ENCODE measurements at places on chromosomes 13 and 19. TPM values are rescaled to one million over a fixed set of nuclear protein-coding genes. Genes with fewer than 3 reads are reported as not detected.

DNA sequence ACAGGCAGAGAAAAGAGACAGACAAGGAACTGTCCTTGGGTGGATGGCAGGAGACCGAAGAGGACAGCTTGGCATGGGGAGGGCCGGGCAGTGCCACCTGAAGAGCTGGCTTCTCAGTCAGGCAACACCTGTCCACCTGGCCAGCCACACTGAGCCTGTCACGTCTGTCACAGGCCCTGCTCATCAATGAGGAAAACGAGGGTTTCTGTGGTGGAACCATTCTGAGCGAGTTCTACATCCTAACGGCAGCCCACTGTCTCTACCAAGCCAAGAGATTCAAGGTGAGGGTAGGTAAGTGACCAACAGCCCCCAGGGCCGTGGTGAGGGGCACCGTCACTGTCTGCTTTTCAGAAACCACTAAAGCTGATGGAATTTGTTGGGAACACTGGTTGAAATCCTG is 11.2 kb upstream of the PROZ start:
- DNase-seq = no peak

DNA sequence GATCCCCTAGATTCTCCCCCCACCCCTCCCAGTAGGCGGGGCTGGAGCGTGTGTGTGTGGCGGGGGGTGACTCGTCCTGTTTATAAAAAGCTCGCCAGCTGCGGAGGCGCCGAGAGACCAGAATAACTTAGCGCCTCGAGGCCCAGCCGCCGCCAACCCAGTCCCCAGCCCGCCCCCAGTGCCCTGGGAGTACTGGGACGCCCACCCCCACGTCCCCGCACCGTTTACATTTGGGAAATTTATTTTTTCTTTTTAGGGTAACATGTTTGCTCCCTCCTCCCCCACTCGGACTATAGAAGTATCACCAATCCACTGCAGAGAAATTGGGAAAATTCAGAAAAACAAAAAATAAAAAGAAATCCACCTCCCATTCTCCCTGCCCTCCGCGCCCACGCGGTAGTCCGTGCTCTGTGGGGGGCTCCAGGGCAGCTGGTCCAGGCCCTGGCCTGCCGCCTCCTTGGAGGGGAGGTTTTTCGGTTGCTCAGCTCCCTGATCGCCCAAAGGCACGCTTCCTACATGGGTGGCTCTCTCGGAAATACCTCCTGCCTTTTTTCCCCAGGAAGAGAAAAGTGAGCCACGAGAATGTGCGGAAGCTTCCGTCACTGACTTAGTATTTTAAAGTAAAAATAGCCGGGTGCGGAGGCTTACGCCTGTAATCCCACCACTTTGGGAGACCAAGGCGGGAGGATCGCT is 1.5 kb upstream of the RAB3A start:
- DNase-seq = peak; percentile 94

GRCh38 chr19:33203529-33203928 is 9.4 kb downstream of the LRP3 start:
- DNase-seq = no peak

GRCh38 chr19:33486407-33486806 is 35.2 kb downstream of the PEPD start:
- peak; percentile 49 for DNase-seq

DNA sequence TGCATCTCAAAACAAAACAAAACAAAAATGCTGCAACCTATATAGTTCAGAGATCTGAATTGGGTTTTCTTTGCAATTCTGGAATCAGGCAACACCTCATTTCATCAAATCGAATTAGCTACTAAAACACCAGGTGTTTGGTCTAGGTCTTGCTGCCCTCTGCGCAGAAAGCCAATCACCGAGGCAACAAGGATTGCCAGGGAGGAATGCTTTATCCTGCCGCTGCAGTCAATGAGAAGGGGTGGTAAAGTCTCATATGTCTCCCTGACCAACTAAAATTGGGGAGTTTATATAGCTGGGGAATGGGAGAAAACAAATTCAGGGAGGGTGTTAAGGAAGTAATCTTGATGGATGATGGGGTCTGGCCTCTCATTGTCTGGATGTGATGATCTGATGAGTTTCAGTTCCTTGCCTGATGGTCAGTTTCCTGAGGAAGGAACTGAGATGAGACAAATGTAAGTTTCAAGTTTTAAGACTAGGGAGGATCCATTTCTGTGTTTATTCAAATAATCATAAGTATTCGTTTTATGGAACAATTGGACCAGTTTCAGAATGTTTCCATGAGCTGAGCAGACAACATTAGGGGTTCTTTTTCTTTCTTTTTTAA is 5.0 kb upstream of the YJU2 start:
- no peak for DNase-seq

DNA sequence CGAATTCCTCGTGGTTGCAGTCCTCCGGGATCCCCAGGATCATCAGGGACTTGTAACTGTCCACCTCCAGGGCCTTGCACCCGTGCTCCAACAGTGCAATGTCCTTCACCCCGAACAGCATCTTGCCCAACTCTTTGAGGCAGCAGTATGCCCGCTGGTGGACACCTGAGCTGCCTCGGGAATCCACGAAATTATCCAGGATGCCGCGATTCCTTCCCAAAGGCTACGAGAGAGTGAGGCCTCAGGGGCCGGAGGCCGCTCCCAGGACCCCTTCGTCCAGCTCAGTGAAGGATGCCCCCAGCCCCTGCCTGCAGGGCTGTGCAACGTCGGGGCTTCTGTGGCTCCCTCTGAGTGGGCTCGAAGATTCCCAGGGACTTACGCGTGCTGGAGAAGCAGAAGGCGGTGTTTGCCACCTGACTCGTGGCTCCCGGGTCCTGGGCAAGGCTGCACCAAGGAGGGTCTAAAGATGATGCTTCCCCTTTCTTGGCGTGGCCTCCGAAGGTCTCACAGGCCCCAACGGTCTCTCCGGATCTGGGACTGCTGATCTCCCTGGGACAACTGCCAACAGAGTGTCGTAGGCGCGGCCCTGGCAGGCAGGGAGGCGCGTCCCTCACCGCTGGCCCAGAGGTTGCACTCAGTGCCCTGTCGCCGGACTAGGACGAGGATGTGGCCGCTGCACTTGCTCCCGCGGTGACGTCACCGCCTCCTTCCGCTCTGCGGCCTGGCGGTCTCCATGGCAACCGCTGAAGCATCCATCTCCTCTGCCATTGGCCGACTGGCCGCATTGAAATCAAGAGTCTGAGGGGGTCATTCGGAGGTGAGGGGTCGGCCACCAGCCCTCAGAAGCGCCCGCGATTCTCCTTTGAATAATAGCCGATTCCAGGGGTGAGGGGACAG is at the start of gene PNMA8C:
PNMA8C (minus strand) TSS at position 698 of the 897 bp plus-strand sequence; CDS start at position 121, 577 bp downstream.
- DNase-seq = peak; percentile 89

Gene RUBCNL
- 28.9 TPM for polyA plus RNA-seq

Gene ZNF468
- polyA plus RNA-seq = 8.6 TPM

Gene SLC25A15
- 1.6 TPM for polyA plus RNA-seq

Gene ZNF667
- 1.4 TPM for polyA plus RNA-seq

Gene ZNF283
- polyA plus RNA-seq = 1.1 TPM

Gene MYO16
- polyA plus RNA-seq = 0.07 TPM

Gene MIA
- polyA plus RNA-seq = 14.2 TPM

Gene CEACAM3
- 0.55 TPM for polyA plus RNA-seq

All from spleen (tissue), 13 donors.